Activated CD4-positive, alpha-beta T cell treated with anti-CD3 and anti-CD28 coated beads, Interleukin-2, amount 50 U/mL, for 1 hour (primary cell): ENCODE measurements at places on chromosomes 4 and X.

- no peak for DNase-seq
Observed at GRCh38 chr4:110710070-110710469, 87.2 kb upstream of the PITX2 start.

GRCh38 chr4:10620935-10621488 is 63.6 kb downstream of the CLNK start:
- DNase-seq = no peak

- no peak for DNase-seq
Observed at GRCh38 chrX:68901519-68901918, 72.7 kb downstream of the EFNB1 start.

DNA sequence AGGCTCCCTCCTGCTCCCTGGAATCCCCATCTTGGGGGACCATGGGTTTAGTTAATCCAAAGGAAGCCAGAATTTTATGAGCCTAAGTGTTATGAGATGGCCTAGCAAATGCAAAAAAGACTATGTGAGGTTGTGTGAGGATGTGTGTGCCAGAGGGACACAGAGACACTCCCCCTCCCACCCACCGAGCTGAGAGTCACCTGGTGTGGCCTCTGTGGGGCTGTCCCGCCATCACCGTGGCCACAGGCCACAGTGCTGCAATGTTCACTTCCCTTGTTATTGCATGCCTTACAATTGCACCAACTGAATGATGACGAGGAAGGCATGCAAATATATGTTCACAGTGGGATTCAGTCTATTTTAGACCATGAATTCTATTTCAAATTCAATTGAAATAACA is 601 bp upstream of the FGFBP2 start:
- DNase-seq = no peak

DNA sequence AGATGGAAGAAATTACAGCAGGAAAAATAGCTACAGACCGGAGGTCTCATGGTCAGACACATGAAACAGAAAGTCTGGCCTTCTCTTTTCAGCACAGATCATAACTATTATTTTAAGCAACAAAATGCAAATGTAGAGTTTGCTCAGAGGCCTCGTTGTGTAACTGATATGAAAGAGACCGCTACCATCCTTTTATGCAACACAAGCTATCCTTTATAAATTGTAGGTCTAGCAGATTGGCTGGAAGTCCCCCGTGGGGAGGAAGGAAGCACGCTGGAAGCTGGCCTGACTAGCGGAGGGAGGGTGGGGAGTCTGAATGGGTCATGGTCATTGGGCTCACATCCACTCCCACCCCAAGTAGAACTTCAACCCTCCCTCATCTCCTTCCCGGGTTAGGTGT is 27.7 kb downstream of the DMP1 start:
- DNase-seq = no peak

GRCh38 chr4:16122784-16123183 is 39.0 kb upstream of the PROM1 start:
- DNase-seq = peak; percentile 1

DNA sequence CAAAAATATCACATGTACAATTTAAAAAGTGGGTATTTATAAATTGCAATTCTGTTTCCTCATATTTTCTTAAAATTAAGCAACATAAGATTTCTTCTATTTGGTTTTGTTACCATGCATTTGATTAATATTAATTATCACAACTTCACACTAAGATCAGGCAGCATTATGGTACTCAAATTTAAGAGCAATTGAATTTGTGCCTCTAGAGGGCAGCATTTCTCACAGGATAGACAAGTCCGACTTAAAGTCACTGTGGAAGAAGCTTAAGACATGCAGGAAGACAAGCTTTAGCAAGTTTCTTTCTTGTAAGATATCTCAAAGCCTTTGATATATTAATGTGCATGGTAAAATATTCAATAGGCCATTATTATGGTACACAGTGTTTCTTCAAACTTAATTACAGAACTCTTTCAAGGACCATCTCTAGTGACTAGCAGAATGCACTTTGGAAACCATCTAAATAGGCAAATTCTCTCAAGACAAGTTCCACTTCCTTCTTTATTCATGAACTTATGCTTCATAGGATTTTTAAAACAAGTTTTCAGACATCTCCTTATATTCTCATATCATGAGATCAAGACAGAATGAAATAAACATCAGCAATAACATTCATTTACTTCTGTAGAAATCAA is 35.0 kb downstream of the FBXW7 start:
- DNase-seq = peak; percentile 33

- DNase-seq = no peak
Observed at GRCh38 chrX:18687856-18688495, 16.1 kb upstream of the RS1 start.

DNA sequence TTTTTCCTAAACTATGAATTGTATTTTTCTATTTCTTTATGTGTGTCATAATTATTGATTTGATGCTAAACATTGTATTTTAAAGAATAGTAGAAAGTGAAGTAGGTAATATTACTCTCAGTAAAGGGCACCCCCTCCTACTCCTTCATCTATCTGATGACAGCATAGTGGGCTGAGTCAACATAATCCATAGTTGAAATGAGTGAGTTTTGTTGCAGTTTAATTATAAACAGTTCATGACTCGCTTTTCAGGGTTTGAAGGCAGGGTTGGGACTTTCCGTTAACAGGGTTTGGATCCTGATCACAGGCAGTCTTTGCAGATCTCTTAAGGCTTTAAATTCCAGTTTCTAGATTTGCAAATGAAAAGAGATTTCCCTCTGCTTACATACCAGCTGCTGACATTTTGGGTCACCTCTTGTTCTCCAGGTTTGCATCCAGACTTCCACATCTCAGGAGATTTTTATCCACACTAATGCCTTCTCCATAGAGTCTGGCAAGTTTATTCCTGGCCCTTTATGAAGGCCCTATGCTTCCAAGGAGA is 54.0 kb upstream of the TACR3 start:
- no peak for DNase-seq

DNA sequence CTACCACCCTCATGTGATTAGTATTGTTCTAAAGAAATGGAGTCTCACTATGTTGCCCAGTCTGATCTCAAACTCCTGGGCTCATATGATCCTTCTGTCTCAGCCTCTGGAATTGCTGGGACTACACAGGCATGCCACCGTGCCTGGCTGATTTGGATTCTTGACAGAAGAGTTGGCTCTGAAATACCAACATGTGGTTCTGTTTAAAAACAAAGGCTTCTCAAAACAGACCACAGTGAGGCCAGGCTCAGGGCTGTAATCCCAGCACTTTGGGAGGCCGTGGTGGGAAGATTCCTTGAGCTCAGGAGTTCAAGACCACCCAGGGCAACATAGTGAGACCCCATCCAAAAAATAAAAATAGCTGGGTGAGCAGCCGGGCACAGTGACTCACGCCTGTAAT is 126.7 kb downstream of the DHRSX start:
- no peak for DNase-seq

GRCh38 chr4:78756137-78756536 is 20.0 kb upstream of the BMP2K start:
- no peak for DNase-seq

DNA sequence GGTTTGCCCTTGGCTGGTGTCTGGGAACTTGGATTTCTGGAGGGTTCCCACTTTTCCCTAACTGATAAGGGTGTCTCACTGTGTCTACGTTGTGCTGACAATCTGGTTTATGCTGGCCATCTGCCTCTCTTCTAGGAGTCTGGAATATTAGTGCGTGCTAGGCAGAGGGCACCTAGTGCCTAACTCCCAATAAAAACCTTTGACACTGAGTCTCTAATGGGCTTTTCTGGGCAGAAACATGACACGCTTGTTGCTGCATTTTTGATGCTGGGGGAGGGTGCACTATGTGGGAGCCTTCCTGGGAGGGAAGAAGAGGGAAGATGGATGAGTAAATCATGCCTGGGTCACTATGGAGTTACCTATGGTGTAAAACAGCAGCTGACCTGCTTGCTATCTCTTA is 16.3 kb upstream of the ZNF41 start:
- no peak for DNase-seq

- no peak for DNase-seq
Observed at GRCh38 chrX:100995469-100995868, 26.0 kb downstream of the ARL13A start.

- DNase-seq = no peak
Observed at GRCh38 chr4:26522478-26522877, 32.2 kb upstream of the CCKAR start.

DNA sequence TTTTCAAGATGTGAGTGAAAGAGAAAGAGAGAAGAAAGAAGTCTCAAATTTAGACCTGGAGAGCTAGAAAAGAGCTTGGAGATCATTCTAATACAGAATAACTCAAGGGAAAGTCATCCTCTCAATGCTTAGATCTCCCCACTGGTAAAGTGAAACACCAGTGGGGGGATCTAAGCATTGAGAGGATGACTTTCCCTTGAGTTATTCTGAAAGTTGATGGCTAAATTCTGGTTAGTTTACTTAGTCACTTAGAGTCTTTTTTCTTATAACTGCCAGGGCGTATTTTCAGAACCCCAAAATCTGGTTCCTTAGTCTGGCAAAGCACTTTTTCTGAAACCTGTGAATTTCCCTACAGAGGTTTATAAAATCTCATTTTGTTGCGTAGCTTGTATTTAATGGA is 198.6 kb downstream of the ARHGAP24 start:
- no peak for DNase-seq
